ENCODE measurements at places on chromosomes 3 and 15.
A peak's percentile ranks its signal among the peaks of the same experiment; 100 is the strongest.

DNA sequence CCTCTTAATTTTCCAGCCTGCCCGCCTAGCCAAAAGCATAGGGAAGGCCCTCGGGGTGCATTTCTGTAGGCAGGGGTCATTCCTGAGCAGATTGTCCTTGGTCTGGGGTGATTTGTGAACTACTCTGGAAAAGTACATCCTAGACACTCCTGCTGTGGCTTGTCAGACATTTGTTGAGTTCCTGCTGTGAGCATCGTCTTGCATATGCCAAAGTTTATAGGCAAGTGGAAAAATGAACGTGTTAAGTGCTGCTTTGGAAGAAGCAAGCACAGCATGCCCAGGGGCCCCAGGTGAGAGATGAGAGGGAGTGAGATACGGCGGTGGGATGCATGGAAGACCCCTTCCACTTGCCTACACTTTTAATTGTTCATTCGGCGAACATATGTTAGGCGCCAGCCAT is 237.7 kb upstream of the ST8SIA2 start:
- no peak for DNase-seq

GRCh38 chr15:80996247-80996646 is 4.5 kb upstream of the TLNRD1 start:
- DNase-seq: peak; percentile 53

GRCh38 chr15:80070840-80071239 is 11.4 kb downstream of the ZFAND6 start:
- peak; percentile 76 for DNase-seq

DNA sequence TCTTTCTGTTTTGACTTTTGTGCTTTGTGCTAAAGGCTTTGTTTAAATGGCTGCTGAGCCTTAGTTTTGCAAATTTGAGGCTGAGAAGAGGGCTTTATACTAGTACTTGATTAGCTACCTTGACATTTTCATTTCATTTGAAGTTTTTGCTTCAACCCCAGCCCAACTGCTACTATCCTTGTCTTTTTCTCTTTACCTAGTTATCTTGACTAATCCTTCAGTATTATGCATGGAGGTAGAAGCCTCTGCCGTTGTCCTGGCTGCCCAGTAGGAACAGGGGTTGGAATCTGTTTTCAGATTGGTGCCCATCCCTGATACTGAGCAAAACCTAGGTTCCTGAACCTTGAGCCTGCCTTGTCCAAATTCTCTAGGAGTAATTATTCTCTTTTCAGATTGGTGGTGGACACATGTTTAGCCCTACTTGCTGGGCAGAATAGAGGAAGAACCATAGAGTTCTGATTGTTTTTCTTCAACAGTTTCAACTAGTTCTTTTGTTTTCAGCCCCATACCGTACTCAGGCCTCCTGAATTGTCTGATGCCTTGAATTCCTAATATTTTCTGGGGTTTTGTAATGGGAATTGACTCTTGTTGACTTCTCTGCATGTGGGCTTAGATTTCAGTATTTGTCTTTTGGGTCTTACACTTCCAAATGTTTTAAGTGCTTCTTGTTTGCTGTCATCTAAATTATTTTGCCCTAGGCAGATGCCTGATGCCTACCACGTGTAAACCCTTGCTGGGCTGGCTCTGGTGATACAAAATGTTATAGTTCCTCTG is 143.2 kb downstream of the DOCK3 start:
- DNase-seq: no peak

DNA sequence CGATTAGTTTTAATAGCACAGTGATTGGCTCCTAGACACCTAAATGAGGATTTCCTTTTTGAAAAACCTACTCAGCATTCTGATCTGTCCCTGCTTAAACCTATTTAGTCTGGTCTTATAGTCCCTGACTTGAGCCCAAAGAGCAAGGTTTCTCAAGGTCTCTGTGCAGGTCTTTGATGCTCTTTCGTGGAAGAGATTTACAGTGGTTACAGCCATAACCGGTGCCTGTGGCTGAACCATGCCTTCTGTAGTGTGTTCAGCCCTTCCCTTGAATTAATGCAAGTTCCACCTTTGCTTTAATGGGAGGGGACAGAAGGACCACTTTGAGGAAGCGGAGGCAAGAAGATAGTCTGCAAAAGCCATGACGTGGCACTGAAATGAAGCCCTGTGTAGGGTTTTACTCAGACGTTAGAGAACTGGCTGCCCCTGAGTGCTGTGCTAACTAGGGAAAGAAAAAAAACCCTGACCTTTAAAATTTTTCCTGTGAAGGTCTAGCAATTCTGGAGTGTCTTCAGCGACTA is 43.0 kb downstream of the ZBTB38 start:
- peak; percentile 78 for DNase-seq

DNA sequence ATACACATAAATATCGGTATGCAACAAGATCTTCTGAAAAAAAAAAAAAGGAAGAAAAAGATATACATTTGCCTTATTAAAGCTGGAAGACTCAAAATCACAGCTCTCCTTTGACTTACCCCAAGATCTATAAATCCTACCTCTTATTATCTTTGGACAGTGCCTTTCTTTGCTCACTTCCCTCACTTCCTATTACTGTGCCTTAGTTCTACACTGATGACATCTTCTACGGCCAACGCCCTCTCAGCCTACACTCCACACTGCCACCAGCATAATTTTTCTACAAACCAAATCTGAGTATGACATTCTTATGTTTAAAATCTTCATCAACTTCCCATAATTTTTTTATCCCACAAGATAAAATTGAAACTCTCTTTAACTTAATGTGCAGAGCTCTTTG is 137.1 kb downstream of the VPS13C start:
- DNase-seq: no peak

- peak; percentile 38 for DNase-seq
Measured at GRCh38 chr3:62554264-62554799, 181.0 kb upstream of the FEZF2 start.

DNA sequence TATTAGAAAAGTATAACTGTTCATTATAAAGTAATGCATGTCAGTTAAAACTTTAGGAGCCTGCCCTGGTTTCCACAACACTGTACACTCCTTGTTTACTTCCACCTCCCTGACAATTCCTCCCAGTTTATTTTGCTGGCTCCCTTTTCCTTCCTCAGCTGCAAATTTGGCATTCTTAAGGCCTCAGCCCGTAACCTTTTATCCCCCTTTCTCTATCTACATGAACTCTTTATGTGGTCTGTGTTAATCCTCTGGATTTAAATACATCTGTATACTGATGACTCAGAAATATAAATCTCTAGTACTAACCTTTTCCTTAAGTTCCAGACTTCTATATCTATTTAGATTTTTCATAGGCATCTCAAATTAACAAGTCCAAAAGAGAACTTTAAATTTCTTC is 143.6 kb downstream of the OTOL1 start:
- no peak for DNase-seq

- no peak for DNase-seq
Measured at GRCh38 chr3:106167728-106168127, 298.9 kb upstream of the CBLB start.

DNA sequence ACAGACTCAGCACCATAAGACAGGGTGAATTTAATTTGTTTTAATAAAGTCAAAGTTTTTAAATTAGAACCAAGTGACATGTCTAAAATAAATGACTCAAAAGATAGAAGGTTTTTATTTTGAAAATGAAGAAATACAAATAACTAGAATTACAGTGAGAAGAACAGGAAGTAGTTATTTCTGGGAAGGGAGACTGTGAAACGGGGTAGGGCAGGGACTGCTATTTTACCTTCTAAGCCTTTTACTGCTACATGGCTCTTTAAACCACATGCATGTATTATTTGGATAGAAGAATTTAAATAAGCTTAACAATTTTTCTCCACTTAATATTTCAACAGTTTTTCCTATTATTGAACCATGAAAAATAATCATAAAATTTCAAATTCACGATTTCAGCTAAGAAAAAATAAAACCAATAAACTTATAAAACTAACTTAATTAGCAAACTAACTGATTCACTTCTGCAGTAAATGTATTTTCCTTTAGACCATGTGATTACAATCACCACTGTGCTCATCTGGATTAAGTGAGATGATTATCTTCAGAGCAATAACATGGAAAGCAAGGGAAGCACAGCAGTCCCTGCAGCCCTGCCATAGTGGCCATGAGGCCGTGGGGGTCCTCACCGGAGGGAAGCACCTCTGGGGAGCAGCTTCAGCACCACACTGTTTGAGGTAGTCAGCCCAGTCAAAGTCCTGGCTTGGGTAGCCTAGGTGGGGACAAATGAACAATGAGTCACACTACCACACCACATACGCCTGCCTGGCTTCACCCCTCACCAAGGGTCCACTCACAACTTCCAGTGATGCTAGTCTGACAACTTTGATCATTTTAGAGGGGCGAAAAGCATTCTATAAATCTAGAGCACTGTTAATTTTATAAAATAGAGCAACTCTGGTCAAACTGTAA is 28.3 kb upstream of the STIMATE start:
- no peak for DNase-seq

DNA sequence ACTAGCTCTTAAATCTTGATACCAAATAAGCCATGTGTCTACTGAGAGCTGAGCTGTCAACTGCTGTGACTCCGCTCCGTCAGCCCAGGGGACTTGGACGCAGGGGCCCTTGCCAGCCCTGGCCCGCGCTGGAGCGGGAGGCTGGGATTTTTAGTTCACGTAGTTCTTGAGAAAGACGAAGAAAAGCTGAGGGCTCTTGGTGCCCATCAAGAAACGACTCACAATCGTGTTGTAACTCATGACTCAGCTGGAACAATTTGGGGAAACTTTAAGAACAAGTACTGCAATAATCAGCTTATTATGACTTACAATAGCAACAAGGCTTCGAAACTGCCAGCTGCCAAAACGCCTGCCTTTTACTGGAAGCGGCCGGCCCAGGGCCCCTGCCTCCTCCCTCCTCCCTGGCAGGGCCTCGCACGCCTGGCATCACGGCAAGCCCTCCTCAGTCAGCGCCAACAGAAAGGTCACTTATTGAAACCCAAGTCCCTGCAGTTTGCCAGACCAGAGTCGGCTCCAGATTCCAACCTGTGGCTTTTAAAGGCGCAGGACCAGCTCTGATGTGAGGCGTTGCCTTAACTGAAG is 60.3 kb downstream of the RGMA start:
- DNase-seq: peak; percentile 98

DNA sequence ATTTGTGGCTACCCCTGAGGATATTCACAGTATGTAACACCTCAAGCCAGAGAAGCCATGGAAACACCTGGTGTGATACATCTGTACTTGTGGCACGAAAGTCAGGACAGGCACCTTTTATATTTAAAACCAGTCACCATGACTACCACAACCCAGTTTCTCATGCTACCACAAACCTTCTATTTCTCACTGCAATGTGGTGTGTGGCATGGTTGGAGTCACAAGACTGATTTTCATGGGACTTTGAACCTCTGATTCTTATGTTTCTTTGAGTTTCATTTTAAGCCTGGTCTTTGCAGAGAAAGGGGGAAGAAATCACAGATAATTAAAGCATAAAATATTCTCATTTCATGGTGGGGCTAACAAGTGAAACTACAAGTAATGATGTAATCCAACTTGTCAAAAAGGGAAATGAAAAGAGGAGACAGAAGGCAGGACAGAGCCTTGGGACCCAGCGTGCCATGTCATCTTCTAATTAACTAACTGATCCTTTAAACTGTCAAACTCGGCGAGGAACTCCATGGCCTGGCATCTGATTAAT is 175.9 kb downstream of the PDZRN3 start:
- no peak for DNase-seq

DNA sequence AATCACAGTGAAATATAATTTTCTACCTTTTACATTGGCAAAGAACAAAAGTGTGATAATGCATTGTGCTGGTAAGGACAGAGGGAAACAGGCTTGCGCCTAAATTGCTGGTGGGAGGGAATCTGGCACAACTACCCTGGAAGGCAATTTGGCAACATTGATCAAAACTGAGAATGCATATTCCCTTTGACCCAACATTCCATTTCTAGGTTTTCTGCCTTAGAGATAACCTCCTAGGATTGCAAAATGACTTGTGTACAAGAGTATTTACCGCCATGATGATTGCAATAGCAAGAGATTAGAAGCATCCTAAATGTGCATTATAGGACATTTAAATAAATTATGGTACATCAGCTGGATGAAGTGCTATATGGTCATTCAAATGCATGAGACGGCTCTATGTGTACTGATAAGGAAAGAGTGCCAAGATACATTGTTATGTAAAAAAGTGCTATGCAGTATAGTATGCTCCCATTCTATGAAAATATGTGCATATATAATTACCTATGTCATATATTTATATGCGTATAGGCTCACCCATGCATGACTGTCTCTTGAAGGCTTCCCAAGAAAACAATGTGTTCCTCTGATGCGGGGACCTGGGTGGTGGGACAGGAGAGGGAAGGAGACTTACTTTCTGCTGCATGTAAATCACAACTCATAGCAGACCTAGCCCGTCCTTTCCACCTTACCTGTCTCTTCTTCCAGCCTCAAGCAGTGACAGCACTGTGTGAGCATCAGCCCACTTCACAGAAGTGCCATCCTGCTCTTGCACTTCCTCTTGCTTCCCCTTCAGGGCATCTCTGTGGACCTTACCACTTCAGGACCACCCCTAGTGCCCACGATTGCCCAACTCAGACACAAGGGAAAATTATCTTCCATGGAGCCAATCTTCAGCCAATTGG is 249.9 kb upstream of the TLE3 start:
- no peak for DNase-seq

DNA sequence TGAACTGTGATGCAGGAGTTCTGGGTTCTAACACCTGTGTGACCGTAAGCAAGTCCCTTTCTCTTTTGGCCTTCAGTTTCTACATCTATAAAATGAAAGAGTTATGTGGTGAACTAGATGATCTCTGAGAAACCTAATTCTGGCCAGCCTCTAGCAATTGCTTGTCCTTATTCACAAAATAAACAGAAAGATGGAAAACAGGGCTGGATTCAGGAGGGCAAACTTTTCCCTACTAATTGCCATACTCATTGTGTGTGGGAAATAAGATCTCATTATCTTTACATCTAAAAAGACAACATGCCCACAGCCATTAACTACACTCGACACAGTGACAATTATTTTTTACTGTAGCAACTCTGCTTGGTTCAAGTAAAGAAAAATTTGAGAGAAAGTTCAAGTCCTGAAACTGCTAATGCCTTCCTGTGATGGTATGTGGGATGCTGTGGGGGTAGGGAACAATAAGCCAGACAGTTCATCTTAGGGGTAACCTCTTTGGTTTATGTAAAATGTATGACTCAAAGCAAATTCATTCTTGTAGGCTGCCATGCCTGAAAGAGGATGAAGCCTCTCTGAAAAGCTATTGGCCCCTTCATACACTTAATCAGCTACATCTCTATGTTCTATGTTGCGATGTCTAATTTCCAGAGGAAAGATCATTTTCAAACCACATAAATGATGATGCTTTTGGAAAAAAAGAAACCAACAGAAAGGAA is 177.6 kb upstream of the BCL6 start:
- peak; percentile 26 for DNase-seq
